ENCODE measurements at places on chromosomes 16 and 17. TPM values are rescaled to one million over a fixed set of nuclear protein-coding genes. Genes with fewer than 3 reads are reported as not detected.

The ADAT1 gene
- 57.2 TPM for total RNA-seq

DNA sequence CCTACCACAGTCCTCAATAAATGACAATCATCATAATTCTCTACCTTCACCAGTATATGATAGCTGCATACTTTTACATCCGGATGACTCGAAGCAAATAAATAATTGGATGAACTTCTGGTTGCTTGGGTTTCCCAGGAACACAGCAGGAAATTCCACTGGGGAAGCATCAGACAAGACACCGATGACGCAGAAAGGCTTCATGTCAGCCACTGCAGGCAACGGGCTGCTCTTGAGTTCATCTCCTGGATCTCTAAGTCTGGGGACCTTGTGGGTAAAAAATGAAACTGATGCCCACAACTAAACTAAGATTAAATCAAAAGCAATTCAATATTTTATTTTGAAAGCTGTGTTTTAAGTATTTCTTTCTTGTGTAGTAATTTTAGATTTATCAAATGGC lies 472.1 kb upstream of the C16orf82 start:
- no peak for DNase-seq

GRCh38 chr17:33076979-33077378 lies 85.3 kb downstream of the SPACA3 start:
- DNase-seq: no peak

The TMEM92 gene
- total RNA-seq: not detected

DNA sequence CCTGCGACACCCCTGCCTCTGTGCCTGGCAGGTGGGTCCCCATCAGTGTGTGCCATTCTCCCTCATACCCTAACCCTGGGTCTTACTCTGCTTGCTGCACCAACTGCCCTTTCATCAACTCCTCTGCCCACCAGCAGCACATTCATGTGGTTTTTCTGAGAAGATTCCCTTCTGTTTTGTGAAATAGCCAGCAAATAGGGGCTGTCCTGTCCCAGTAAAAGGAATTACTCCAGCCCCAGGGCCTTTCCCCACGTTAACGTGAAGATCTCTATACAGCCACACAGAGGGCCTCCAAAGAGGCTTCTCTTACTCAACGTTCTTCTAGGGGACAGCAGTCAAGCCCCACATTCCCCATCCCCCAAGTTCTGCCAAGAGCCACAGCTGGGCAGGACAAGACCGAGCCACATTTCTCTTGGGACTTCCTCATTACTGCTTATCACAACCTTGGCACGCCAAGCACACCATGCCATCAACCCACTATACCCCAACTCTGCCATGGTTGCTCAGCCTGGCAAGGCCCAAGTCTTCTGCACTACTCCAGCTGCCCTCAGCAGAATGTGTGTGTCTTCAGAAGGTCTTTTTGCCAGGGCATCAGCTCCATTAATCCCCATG lies 18.7 kb upstream of the CCL2 start:
- no peak for DNase-seq

- no peak for DNase-seq
These were observed 78.9 kb downstream of the CNGB1 start for GRCh38 chr16:57892041-57892440.

- DNase-seq: no peak
These were observed 17.0 kb downstream of the CHD9 start for GRCh38 chr16:53071748-53072301.

DNA sequence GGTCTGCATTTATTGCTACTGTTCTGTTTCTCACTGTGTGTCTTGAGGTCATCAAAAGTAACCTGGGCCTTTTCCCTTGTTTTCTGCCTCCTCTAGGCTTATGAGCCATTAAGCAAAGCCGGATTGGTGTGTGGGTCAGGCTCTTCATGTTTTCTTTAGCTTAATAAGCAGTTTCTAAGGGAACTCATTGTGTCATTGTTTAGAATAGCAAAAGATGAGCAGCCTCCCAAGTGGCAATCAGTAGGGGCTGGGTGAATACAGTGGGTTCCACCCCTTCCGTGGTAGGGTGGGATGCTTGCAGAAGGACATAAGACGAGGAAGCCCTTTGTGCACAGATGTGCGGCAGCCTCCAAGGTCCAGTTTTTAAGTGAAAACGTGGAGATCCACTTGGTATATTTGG lies 34.5 kb downstream of the ABCC1 start:
- no peak for DNase-seq

GRCh38 chr17:41532947-41533570 lies 5.0 kb upstream of the KRT19 start:
- no peak for DNase-seq

The MYL11 gene
- total RNA-seq: not detected

GRCh38 chr17:8153525-8153956 lies 1.3 kb upstream of the PER1 start:
- DNase-seq: no peak

The KCNG4 gene
- not detected for total RNA-seq

The COG4 gene
- total RNA-seq: 39.8 TPM

Measured in activated B cell treated with CpG ODN at 0.5 μM for 24 hours (primary cell).